ENCODE measurements at places on chromosomes 11 and 22.

DNA sequence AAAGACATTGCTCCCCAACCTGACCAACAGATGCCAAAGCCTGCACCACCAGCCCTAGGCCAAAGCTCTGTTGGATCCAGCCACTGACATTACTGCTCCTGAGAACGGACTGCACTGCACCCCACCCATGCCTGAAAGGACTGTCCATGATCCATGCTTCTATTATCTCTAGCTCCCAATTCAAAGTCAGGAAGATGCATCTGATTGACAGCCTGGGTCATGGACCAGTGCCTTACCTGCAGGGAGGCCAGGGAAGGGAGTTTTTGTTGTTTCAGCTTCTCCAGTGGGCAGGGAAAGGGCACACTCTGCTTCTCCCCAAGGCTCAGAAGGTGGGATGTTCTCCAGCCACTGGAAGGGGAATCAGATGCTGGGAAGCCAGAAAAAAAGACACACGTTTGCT is 4.8 kb upstream of the PRDM11 start:
- DNase-seq, result no peak

GRCh38 chr11:14418801-14419417 is 59.9 kb upstream of the RRAS2 start:
- no peak for DNase-seq

DNA sequence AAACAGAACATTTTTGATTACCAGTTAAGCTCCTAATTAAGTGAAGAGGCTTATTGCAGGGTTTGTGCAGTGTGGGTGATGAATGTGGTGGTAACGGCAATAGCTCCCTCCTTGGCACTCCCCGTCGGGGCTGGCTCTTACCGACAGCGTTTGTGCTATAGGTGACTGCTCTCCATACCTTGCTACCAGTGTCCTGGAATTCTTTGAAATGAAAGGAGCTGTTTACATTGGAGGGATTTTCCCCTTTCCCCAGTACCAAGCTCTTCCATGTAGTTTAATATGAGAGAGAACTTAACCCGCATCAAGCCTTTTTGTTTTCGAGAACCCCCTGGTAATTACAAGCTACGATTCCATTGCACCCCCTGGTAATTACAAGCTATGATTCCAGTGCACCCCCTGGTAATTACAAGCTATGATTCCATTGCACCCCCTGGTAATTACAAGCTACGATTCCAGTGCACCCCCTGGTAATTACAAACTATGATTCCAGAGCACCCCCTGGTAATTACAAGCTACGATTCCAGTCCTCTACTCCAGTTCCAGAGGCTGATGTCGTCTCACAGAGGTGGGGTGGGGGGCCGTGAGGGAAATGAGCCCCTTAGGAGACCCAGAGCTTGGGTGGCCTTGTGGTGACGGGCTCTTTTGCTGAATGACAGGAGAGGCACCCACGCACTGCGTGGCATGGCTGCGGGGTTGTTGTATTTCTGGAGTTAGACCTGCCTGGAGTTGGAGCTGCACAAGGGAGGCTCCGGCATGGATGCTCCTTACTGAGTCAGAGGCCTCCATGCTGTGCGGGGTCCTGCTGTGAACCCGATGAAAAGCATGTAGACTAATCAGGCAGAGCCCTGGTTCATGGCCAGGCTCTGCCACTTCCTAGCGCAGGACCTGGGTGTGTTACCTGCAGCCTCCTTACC is 205.3 kb downstream of the TBC1D22A start:
- DNase-seq, result no peak

- DNase-seq, result no peak
Observed at GRCh38 chr11:14330881-14331280, 28.1 kb downstream of the RRAS2 start.

DNA sequence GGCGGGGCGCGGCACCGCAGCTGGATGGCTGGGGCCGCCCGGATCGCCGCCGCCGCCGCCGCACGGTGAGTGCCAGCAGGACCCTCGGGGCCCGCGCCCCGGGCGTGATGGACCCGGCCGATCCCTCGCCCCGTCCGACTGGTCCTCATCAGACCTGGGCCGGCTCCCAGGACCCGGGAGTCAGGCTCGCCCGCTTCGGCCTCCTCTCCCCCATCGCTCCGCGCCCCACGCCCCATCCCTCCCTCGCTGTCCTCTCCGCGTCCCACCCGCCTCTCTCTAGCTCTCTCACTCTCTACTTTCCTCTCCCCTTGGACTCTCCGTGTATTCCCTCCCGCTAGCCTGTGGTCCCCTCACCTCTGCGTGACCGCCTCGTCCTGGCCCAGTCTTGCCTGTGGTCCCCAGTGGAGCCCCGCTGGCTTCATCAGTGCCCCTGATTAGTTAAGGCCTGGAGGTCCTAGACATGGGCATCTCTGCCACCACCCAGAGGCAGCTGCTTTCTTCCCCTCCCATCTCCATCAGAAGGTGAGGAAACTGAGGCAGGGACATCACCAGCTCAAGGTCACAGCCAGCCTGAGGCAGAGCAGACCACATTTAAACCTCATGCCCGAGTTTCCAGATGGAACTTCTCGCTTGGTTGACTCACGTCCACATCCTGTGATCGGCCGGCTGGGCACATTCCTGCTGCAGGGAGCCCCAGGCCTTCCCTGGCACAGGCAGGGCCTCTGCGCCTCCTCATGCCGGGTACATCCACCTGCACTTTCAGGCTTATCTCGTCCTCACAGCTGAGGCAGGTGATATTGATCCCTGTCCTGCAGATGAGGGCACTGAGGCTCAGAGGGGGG is 429 bp downstream of the SLC39A13 start:
- no peak for DNase-seq

- no peak for DNase-seq
Observed at GRCh38 chr11:33642461-33643166, 58.0 kb downstream of the C11orf91 start.

GRCh38 chr11:68050371-68050841 is 11.6 kb downstream of the TCIRG1 start:
- no peak for DNase-seq

- no peak for DNase-seq
Observed at GRCh38 chr11:96218006-96218405, 125.0 kb downstream of the MAML2 start.

DNA sequence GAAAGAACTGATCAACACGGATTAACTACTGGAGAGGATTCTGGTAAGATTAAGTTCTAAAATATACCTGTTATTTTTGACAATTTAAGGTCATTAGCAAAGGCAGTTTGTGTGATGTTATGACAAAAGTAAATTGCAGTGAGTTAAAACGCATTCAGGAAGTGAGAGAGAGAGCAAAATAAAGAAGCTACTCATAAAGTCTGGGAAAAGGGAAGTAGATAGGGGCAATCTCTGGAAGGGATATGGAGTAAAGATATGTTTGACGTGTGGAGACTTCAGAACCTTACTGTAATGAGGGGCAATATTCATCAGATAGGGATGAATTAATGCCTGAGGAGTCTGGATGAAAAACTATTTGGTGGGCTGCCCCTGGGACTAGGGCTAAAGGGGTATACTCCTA is 16.8 kb downstream of the OR56B4 start:
- DNase-seq, result no peak

- DNase-seq, result no peak
Observed at GRCh38 chr11:78080084-78080817, 589 bp upstream of the NDUFC2 start.

GRCh38 chr11:28384418-28384817 is 276.2 kb downstream of the METTL15 start:
- no peak for DNase-seq

DNA sequence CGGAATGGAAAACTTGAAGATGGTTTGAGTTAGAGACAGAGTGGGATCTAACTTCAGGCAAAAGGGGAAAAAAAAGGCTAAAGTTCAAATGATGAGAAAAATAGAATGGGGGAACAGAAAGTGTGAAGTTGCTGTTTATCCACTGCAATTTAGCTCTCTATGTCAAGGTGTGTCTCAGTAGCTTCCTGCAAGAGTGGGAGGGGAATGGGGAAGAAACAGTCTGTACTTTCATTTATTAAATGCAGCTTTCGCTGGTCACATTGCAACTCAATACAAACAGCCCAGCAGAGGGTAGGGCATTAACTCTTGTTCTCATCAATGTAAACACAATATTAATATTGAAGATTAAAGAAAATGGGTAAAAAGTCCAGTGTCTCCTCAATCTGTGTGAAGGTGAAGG is 214.7 kb upstream of the SYN3 start:
- DNase-seq, result no peak

DNA sequence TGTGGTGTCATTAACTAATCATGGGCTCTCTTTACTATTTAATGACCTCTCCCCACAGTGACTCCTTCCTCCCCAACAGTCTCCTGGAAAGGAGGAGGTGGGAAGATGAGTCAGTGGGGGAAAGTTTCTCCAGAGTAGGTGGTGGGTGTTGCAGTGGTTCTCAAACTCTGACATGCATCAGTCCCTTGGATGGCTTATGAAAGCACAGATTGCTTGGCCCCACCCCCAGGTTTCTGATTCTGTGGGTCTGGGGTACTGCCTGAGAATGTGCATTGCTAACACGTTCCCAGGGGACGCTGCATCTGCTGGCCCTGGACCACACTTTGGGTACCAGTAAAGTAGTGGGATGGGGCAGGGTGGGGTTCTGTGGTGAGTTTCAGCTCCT is 9.8 kb downstream of the CD82 start:
- peak; percentile 72 for DNase-seq

GRCh38 chr11:47869544-47870393 is 21.6 kb upstream of the NUP160 start:
- DNase-seq, result no peak

DNA sequence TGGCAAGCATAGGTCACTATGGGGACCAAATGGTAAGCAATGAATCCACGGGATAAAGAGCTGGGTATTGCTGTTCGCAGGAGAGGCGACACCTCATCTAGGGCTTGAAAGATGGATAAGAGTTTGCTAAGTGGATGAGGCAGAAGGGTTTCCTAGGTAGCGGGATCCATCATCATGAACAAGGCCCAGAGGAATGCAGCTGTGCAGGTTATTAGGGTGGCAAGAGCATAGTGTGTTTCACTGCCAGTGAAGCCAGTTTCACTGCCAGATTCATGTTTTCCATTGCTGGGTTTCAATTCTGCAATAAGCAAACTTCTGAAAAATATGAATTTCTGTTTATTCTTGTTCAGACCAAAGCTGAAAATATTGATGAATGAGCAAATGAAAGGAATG is 27.2 kb downstream of the WEE1 start:
- DNase-seq, result no peak

DNA sequence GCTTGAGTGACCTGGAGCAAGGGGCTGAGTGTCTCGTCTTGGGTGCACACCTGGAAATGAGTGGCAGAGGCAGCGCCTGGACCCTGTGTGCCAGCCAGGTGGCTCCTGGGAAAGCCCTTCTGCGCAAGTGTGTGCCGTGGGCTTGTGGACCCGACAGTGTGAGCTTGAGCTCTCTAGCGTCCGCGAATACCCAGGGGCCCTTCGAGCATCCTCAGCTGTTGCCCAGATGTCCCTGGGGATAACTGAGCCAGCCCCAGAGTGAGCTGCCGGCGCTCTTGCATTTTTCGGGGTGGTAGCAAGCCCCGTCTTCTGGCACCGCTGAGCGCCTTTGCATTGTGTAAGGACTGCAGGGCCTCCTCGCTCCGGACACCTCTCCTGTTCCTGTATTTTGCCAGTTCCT is 399.2 kb downstream of the TBC1D22A start:
- no peak for DNase-seq

DNA sequence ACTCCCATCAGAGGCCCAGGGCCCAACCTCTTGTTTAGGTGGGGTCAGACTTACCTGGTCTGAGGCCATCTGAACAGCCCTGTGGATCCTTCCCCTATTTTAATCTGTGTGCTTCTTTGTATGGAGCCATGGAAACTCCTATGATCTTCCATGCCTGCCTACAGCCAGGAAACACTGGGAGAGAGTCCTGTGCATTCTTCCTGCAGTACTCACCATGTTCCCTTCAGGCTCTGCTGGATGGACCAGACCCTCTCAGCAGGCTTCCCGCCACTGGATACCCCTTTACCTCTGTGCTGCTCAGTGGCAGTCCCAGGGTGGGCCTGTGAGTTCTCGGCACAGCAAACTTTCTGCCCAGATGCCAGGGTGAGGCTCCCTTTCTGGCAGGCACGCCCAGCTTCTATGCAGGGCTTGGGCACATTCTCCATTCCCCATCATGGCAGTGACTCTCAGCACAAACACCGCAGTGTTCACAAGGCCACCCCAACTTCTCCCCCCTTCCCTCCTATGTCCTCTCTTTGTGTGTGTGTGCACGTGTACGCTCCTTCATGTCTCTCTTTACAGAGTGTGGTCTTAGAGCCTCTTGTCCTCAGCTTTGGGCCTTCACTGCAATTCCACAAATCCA is 34.8 kb downstream of the NEU3 start:
- no peak for DNase-seq

DNA sequence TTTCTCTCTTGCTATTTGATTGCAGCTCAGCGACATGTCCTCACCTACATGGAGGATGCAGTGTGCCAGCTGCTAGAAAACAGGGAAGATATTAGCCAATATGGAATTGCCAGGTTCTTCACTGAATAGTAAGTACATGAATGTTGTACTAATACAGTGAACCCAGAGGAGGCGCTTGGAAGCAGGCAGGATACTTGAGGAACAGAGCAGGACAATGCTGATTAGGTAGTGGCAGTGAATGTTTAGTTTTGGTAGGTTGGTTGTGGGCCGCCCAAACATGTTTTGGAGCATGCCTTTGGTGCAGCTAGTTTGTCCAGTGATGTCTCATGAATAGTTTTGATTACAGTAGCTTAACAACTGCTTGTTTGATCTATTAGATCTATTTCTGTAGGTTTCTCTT is 50.6 kb downstream of the CSTPP1 start:
- DNase-seq, result no peak

GRCh38 chr11:78350646-78351165 is 66.9 kb downstream of the GAB2 start:
- DNase-seq, result no peak

DNA sequence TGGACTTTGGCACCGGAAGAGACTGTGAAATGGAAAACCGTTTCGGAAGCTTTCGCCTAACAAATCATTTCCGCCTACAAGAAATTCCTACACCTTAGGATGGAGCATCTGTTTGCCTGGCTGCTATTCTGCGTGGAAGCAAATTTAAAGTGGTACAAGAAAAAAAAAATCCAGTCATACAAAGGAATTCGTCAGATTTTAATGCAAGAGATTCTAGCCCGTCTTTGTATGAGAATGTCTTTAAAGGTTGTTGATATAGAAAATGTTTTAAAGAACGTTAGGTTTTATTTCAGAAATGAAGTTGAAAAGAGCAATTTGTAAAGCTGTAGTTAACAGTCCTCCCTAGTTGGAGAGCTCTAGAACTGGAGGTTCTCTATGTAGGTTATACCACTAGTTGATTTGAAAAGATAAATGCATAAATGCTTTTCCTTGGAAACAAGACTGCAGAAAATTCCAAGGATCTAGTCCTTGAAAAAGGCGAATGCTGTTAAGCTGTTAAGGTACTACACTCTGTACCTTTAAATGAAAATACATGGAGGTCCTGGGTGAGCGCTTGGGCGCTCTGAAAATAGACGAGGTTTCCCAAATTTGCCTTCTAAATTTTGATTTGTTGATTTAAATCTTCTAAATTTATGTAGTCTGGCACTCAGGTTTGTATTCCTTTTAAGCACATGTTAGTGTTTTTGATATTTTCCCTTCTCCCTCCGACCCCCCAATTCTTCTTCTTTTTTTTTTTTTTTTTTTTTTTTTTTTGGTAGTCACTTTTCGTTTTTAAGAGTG is 2.4 kb downstream of the NCR3LG1 start:
- no peak for DNase-seq

Measured in stimulated activated CD4-positive, alpha-beta T cell treated with anti-CD3 and anti-CD28 coated beads, Interleukin-2, amount 100 ng/mL, for 24 hours (primary cell).